Activated CD4-positive, alpha-beta T cell treated with anti-CD3 and anti-CD28 coated beads for 36 hours (primary cell): ENCODE measurements at places on chromosomes 5 and 9. TPM values are rescaled to one million over a fixed set of nuclear protein-coding genes. Genes with fewer than 3 reads are reported as not detected.

DNA sequence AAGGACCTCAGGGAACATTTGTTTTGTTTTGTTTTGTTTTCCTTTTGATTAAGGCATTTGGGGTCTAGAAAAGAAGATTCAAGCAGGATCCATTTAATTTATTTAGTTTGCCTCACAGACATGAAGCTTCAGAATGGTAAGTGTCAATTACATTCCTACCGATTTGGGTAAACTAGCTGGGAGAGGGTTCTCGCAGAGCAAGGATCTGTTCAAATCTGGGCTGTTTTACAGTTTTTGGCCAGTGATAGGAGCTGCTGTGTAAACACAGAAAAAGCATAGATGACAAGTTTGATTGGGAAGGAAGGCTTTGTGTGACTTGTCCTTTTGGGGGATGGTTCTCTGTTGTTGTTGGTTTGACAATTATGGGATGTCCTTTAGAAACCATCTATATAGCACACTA lies 470.3 kb upstream of the WWC1 start:
- no peak for DNase-seq

- DNase-seq: no peak
Observed at GRCh38 chr5:177959315-177959714, 36.7 kb downstream of the PROP1 start.

DNA sequence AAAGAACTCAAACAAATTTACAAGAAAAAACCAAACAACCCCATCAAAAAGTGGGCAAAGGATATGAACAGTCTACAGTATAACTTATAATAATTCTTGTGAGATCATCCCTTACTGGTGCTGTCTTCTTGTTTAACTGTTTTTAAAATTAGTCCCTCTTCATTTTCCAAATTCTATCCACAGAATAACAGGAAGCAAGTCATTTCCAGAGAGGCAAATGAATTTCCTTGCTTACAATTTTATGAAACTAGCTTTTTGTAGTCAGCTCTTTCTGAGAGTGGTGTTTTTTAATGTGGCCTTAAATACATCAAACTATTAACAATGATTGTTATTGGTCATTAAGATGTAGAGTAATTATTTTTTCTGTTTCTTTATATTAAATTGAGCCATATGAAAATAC lies 40.6 kb downstream of the FAM174A start:
- no peak for DNase-seq

- no peak for DNase-seq
Observed at GRCh38 chr5:130222573-130222972, 318.3 kb downstream of the CHSY3 start.

GRCh38 chr5:16794269-16794913 lies 141.7 kb downstream of the MYO10 start:
- no peak for DNase-seq

DNA sequence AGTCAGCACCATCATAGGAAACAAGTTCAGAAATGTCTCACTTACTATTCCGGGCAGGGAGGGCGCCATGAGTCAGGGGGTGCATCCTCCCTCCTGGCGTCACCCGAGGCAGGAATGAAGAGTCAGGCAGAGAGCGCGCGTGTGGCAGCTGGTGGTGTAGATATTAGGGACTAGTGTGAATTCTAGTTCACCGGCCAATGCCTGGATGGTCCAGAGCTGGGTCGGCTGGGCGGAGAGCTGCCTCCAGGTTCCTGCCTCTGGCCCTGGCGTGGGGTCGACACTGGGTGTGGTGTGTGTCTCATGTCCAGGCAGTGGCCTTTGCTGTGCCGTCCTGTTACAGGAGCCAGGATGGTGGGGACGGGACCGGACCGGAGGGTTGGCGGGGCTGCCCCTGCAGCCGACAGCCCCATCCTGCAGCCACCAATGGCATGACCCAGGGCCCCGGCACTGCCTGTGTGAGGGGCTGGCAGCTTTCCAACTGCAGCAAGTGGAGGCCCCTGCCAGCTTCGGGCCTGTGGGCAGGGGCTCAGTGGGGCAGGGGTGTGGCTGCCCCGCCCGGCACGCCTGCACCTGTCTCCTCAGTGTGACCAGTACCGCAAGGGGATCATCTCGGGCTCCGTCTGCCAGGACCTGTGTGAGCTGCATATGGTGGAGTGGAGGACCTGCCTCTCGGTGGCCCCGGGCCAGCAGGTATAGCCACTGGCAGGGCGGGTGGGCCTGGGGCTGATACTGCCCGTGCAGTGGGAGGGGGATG lies 9.1 kb downstream of the DIPK1B start:
- DNase-seq: peak; percentile 28

DNA sequence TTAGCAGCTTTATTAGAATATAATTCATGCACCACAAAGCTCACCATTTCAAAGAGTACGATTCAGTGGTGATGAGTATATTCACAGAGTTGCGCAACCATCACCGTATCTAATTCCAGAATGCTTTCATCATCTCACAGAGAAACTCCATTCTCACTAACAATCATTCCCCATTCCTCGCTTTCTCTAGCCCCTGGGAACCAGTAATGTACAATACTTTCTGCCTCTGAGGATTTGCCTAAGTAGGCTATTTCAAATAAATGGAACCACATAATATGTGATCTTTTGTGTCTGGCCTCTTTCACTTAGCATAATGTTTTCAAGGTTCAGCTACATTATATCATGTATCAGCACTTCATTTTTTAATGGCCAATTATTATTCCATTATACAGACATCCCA lies 145.1 kb upstream of the ADAMTS16 start:
- no peak for DNase-seq

DNA sequence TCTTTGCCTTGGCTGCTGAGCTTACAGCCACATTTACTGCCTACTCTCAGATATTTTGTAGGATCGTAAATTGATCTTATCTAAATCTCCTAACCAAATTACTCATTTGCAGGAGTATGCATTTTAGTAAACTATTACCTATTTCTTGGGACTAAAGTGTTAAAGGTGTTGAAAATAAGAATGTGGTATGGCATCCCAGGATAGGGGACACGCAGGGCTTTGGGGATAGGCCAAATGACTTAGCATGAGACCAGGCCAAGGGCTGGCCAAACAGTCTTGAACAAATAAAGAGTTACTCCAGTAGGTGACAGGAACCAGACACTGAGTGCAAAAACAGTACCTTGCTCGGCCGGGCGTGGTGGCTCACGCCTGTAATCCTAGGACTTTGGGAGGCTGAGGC lies 25.1 kb downstream of the TBC1D2 start:
- no peak for DNase-seq

- no peak for DNase-seq
Observed at GRCh38 chr9:92245005-92245797, 48.3 kb downstream of the IARS1 start.

DNA sequence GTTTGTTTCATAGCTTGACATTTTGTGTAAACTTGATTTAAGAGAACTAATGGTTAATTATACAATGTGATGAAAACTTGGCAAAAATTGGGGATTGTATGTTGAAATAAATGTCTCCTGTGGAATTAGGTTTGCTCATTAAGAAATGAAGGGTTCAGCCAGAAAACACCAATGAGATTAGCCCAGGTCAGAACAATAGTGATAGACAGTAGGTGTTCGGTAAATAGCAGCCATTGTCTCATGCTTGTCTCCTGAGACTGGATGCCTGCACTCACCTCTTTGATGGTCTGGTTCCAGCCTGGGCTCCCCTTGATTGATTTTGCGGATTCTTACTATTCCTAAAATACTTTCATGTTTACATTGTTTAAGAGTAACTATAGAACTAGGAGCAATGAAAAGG lies 135.5 kb downstream of the FBN2 start:
- no peak for DNase-seq

DNA sequence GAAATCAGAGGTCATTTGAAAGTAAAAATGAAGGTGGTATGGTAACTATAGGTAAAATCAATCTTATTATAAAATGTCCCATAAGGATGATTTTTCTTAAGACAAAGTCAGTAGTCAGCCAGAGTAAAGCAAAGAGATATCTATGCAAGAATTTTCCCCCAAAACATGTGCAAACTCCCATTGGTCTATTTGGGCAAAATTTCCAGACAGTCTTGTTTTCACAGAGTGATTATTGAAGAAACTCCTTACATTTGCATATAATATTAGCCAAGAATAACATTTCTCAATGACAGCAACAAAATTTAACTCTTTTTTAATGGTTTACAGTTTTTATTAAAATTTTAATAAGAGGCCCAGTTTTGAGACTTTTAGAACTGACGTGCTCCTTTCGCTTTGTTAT lies 406.1 kb upstream of the GRAMD2B start:
- DNase-seq: no peak

DNA sequence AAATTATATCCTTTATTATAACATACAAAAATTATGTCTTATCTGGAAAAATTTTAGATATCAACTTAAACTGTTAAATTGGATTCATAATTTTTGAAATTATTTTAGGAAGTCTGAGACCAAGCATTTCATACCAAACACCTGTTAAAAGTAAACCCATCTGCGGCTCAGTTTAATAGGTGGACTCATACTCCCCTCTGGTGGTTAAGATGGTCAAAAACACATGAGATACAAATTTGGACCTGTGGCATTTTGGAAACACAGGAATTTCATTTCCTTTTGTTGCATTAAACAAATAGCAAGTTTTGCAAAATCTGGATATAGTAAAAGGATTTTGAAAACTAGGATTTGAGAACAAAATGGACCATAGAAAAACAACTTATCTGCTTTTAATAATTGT lies 53.7 kb downstream of the RGMB start:
- DNase-seq: no peak

DNA sequence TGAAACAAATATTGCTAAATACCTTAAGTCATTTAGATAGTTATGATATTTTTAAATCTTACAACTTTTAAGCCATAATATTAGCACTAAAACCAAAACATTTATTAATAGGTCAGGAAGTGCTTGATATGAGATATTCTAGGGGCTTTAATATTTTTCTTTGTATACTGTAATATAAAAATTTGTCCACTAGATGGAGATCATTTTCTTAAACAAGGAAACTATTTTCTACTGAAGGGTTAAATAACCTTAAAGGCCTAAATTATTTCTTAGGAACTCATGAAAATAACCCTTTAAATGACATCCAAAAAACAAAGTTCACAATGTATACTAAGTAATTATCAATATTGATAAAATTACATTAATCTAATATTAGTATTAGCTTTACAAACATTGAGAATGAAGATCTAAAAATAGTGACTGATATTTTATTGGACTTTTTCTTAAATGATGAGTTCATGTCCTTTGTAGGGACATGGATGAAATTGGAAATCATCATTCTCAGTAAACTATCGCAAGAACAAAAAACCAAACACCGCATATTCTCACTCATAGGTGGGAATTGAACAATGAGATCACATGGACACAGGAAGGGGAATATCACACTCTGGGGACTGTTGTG lies 635.7 kb downstream of the RAB3C start:
- no peak for DNase-seq

GRCh38 chr5:34620185-34620584 lies 35.9 kb upstream of the RAI14 start:
- no peak for DNase-seq

DNA sequence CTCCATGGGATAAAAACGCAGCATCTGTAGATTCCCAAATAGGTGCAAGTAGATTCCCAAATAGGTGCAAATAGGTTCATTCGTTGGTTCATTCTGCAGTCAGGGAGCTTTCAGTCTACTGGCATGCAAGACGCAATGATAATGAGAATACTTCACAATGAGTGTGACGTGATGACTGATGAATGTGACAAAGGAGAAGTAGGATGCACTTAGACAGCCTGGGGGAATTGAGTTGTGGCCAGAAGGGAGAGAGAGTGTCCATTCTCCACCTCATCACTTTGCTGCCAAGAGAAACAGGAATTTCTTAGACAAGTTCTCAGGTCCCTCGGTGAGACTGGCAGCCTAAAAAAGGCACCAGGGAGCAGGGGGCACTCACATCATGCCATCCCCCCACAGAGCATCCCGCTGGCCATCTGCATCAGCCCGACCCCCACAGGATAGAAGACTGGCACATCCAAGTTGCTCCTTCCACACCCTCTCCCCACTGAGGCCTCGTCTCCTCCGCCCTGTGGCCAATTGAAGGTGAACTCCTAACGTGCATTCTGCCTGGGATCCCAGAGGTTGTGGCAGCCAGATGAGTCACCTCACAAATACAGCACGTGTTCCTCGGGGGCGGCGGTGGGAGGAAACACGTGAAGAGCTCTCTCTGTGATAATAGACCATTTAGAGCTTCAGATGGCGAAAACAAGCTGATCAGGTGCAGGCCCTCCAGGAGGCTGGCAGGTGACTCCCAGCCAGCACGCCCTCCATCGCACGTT lies 19.9 kb upstream of the KCNIP1 start:
- DNase-seq: peak; percentile 21

- no peak for DNase-seq
Observed at GRCh38 chr9:10566848-10567247, 46.0 kb downstream of the PTPRD start.

GRCh38 chr5:113969901-113970300 lies 392.0 kb upstream of the KCNN2 start:
- DNase-seq: no peak

DNA sequence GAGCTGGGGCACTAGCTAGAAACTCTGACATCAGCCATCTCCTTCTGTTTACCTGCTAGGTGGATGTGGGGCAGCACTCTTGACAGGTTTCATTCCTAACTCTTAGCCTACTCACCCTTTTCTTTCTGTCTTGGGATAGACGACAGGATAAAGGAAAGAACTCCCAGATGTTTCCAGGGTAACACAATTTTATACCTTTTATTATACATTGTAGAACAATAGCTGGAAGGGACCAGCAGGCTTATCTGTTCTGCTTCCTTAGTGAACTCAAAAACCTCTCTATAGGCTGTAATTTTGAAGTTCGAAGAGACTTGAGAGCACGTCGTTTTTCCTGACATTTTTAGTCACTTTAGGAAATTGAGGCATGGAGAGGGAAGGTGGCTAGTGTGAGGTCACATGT lies 13.2 kb downstream of the SPTAN1 start:
- no peak for DNase-seq

GRCh38 chr9:7237473-7238246 lies 479.9 kb downstream of the KDM4C start:
- DNase-seq: no peak

GRCh38 chr5:157761690-157762621 lies 18.4 kb downstream of the LSM11 start:
- peak; percentile 27 for DNase-seq

- DNase-seq: no peak
Observed at GRCh38 chr5:38059876-38060275, 198.5 kb upstream of the EGFLAM start.

GRCh38 chr5:27472000-27472763 lies 433.8 kb upstream of the CDH9 start:
- DNase-seq: peak; percentile 7

DNA sequence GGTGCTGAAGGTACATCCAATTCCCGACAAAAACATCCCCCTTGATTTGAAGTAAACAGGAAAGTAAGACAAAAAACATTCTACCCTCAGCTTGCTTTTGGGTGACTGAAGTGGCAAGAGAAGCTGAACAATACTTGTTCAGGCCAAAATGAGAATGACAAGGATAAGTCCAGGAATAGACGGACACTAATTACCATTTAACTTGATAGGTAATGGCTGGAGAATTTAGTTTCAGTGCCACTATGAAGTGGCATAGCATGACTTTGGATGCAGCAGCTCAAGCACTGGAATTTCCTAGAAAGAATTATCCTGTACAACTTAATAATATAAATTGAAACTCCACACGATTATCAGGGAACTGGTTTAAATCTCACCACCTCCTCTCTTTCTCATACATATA lies 49.7 kb downstream of the HOMER1 start:
- DNase-seq: no peak

CDKN2B gene
- total RNA-seq: not detected

TEX48 gene
- total RNA-seq: 0.69 TPM

SUSD3 gene
- total RNA-seq: 57.9 TPM

OBP2B gene
- not detected for total RNA-seq

SH2D3C gene
- 30.3 TPM for total RNA-seq

NR2F1 gene
- not detected for total RNA-seq

MCC gene
- 2.4 TPM for total RNA-seq
